ENCODE measurements at places on chromosomes 2 and 18.
A peak's percentile ranks its signal among the peaks of the same experiment; 100 is the strongest.

DNA sequence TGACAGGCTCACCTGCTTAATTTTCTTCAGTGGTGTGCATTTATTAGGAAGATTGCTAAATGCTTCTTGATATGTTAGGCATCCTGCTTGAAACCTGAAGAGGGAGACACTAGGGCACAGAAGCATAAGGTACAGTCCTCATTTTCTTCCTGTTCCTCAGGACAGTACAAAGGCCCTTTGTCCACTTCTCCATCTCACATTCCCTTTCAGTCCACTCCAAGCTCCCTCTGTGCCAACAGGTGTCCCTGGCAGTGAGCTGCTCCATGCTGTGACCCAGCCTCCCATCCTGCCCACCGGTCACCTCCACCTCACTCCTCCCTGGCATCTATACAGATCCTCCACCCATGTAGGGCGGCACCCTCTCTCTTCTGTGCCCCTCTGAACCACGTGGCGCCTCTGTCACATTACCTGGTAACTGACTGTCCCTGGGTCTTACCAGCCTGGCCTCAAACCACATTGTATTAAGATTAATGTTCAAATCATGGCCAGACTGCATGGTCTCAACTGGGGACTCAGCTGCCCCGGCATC lies 162.8 kb downstream of the VAPA start:
- DNase-seq: no peak

DNA sequence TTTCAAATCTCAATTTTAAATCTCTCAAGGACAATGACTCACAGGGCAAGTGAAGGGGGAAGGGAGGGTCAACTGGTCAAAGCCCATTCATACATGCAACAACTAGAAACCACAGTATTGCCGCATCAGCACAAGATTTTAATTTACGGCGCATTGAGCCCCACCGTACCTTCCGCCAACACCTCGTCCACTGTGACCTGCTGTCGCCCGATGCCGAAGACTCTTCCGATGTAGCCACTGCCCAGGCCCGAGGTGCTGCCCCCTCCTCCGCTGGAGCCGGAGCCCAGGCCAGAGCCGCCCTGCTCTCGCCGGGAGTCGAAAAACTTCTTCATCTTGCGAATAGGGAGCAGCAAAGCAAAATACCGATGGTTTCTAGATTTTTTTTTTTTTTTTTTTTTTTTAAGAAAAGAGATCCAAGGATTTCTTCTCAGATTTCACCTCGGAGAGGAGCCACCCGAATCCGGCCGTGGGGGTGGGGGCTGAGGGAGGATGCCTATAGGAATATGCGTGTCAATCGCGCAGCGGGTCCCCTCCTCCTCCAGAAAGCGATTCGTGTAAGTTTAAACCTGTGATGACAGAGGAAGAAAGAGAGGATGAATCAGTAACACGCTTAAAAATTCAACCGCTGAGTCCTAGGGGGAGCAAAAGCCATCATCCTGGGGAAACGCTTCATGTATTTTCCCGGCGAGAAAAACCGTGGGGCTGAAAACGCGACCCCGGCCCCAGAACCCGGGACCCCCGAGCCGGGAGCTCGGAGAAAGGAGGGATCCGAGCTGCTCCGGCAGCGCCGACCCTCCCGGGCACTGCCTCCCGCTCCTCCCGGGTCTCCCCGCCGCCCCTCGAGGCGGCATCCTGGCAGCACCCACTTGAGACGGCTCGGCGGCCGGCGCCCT lies 584 bp downstream of the AAK1 start:
- peak; percentile 90 for DNase-seq

DNA sequence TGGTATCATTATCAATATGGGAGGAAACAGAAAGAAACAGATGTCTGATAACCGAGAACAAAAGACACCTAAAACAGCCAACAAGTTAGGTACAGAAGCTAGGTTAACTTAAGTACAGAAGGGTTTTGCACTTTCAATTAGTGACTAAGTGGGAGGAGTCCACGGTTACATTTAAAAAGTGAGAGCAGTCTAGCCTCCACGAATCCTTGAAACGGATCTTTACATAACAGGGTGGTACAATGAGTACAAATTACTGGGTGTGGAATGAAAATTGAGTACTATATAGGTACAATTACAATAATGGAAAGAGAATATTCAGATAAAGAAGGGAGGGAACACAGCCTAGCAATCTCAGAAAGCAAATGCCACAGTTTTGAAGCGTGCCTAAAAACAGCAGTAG lies 76.6 kb downstream of the TLK1 start:
- no peak for DNase-seq

GRCh38 chr2:69544951-69545350 lies 98.6 kb downstream of the AAK1 start:
- no peak for DNase-seq

GRCh38 chr2:50514901-50515300 lies 517.0 kb downstream of the NRXN1 start:
- no peak for DNase-seq

GRCh38 chr2:72781480-72781879 lies 44.4 kb downstream of the EXOC6B start:
- no peak for DNase-seq

GRCh38 chr18:76370686-76371085 lies 124.4 kb downstream of the ZNF516 start:
- no peak for DNase-seq

- no peak for DNase-seq
Measured at GRCh38 chr18:75201282-75202270, 7.4 kb downstream of the PTGR3 start.

DNA sequence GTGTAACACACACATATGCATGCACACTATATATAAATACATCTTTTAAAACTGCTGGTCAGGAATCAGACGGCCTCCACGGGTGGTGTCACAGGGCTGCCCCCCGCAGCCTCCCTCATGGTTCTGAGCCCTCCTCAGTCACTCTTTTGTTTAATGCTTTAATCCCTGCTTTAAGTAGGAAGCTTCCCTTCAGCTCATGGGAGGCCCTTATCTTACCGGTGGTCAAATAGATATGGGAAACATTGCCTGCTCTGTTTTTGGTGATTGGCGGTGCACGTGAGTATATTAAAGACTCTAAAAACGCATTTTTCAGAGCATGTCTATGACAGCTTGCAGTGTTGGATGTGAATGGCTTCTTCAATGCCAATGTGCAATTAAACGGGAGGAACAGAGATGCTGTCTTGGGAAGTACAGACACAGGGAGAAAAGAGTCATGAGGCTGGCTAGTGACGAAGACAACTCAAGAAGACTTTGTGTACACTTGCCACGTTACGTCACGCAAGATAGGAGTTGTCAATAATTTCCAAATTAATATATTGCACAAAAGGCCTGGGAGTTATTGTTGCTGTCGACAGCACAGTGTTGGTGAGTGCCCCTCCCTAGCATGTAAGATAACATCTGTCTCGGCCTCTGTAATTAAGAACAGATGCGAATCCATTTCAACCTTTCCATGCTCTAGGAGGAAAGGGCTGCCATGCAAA lies 23.3 kb downstream of the GNLY start:
- DNase-seq: no peak

GRCh38 chr18:27581296-27581904 lies 396.3 kb upstream of the CHST9 start:
- no peak for DNase-seq

DNA sequence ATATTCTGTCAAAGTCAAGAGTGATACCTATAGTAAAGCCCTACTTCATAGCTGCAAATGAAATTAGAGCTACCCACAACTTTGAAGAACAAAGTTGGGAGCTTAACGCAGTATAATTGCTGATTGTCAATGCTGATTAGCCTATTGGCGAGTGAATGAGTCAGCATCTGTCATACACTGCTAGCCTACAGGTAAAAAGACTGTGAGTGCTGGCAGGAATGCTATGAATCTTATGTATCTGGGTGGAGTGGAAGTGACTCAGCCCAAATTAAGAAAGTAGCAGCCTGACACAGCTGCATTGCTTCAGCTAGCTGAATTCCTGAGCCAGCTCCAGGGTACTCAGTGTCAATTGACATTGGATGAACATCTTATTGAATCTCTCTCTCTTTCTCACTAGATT lies 179.4 kb upstream of the DCC start:
- no peak for DNase-seq

- no peak for DNase-seq
Measured at GRCh38 chr2:106956416-106956815, 70.4 kb upstream of the ST6GAL2 start.

GRCh38 chr2:98459496-98460175 lies 15.0 kb downstream of the INPP4A start:
- DNase-seq: no peak

All from osteocyte (in vitro differentiated cells).